ENCODE measurements at places on chromosomes 11 and 22.

DNA sequence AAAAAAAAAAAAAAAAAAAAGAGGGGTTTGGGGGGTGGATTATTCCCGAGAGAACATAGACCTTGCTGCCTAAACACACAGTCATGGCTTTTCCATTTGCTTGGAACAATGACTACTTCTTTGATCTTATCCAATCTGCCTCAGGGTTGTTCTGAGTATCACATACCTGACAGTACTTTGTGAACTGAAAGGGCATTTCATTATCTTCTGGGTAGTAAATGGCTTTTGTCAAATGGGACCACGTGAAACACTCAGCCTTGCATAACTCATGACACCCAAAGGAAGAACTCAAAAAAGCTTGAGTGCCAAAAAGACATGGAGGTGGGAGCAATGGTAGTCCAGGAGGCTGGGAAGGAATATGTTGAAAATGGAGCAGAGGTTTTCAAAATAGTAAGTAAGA lies 123.2 kb upstream of the BID start:
- DNase-seq, result no peak

DNA sequence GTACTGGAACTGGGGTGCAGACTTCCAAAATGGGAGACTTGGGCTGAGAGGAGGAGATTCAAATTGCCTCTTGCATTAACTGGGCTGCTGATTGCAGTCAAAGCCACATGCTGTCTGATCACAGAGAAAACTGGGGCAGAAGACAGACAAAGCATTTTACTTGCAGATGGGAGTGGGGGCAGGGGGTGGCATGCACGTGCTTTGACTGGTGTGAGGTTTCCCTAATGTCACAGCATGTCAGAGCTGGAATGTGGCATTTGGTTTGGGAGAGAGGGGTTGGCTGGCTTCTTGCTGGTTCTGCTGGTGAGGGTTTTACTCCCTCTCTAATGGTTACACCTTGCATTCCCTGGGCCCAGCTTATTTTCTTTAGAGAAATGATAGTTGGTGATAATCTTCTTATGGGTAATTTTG lies 2.9 kb downstream of the TUB start:
- no peak for DNase-seq

GRCh38 chr22:22129387-22129786 lies 115.2 kb upstream of the VPREB1 start:
- no peak for DNase-seq

DNA sequence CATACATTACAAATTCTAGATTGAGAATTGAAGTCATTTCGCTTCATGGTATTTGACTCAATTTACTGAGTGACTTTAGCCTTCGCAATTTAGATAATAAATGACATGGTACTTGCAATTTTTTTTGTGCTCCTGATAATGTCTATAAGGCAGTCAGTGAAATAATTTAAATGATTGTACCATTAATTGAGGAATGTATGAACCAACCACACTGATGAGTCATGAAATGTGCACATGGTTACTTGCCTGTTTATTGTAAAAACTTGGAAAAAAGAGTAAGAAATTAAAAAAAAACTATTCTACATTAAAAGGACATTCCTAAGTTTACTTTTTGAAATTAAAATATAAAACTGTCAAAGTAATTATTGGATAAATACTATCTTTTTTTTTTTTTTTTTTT lies 43.3 kb downstream of the DNAJC24 start:
- no peak for DNase-seq

- DNase-seq, result no peak
These were observed 144.5 kb downstream of the CCDC34 start for GRCh38 chr11:27218421-27219038.

GRCh38 chr22:48688366-48688765 lies 1139.3 kb downstream of the BRD1 start:
- DNase-seq, result no peak

DNA sequence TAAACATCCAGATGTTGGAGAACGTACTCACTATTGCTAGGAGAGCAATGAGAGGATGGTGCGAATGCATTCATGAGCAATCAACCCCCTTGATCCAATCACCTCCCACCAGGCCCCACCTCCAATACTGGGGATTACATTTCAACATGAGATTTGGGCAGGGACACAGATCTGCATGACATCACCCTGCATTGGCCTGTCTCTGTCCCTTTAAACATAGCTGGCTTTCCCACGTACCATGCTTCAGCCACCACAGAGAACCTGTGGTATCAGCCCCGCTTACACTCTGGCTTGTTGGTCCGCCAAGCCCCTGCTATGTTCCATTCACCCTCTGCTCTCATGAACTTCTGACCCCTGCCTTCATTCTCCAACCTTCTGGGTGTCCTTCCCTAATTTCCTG lies 157.5 kb upstream of the E2F8 start:
- DNase-seq, result no peak

- no peak for DNase-seq
These were observed 21.4 kb upstream of the HMOX1 start for GRCh38 chr22:35359380-35360065.

DNA sequence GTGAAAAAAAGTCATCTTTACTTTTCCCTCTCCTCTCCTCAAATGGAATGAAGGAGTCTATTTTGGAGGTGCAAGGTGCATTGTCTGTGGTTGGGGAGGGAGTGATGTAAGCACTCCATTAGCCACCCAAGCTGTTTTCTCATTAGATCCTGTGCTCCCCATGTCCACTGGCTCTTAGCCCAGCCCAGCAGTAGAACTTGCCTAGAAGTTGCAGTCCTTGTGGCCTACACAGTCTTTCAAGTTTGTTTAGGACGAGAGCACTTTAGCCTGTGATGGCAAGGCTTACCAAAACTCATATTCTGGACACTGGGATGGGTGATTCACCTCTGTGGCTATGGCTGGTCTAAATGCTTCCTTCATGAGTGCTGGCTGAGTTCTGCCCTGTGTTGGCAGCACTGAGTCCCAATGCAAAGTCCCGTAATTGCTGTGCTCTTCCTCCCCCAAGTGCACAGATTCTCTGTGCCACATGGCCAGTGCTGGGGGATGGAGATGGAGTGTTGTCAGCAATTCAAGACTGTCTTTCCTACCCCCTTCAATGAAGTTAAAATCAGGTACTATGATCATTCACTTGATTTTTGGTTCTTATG lies 15.8 kb downstream of the SLC22A25 start:
- DNase-seq, result no peak

DNA sequence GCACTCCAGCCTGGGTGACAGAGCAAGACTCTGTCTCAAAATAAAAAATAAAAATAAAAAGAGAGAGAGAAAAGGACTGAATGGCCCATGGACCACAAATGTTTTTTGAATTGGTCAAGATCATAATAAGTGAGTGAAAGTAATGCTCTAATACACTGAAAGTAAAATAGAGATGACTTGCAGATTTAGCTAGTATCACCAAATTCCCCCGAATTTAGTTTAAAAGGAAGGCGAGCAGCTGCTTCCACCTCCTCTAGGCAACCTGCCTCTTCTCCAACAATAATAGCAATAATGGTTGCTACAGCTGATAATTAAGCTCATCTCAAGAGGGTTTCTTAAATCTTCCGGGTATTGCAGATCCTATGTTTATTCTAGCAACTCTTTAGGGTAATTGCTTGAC lies 36.8 kb downstream of the CELF1 start:
- DNase-seq, result no peak

DNA sequence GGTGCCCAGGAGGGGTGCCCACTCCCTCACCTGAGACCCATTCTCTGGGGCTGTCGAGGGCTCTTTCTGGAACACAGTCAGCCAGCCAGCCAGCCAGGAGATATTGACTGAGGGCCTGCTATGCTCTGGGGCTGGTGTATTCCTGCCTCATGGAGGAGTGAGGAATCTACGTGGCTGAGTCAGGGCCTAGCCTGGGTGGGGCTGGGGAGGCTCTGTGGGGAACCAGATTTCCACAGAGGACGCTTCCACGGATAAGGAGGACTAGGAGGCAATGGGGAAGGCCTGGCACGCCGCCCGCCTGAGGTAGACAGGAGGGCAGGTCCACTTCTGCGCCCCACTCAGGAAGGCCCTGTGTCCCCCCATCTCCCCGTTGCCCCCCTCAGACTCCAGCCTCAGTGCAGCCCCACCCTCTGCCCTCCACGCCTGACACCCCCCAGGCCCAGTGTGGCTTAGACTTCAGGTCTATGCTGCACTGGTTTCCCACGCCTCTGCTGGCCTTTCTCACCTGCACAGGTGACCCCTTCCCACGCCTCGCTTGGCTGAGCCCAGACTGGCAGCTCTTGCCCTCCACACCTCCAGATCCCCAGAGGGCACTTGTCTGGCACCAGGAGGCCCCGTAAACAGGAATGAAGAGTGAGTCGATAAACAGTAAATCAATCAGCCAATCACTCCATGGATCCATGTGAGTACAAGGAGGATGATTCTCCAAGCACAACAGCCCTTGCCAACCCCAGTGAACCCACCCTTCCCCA lies 37.5 kb downstream of the MACROD1 start:
- no peak for DNase-seq

- DNase-seq, result peak; percentile 33
These were observed 1.0 kb upstream of the ROBO4 start for GRCh38 chr11:124898711-124899110.

DNA sequence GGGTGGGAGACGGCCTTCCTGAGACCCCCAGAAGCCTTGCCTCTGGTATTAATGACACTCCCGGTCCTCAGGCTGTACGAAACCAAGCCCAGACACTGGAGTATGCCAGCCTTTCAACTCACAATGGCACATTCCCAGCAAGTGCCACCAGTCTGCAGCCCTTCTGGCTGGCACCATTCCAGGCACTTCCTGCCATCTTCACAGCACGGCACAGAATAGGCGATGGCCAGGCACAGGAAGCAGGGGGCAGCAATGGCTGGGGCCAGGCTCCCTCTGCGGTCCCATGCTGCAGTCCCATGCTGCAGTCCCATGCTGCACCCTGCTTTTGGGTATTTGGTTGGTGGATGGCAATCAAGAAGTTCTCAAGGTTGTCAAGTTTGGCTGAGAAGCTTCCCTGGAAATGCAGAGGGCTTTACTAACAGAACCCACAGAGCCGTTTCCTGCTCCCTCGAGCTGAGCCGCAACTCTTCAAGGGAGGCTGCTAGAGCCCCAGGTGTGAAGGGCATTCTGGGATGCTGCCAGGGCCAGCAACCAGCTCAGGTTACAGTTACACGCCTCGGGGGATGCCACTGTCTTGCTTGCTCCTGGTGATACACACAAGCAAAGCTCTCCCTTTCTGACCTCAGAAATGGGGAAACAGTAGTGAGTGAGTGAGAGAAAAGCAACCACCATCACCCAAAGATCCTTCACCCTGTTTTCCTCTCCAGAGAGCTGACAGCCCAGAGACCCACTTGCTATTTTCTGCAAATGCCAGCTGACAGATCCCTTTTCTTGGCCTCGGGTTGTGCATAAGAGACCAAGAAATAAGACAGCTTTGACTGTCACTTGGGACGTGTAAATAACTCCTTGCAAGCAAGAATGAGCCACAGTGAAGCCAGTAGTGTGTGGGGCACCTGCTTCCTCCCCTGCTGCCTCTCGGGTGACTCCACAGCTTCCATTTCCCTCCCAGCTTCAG lies 23.9 kb downstream of the LRFN4 start:
- DNase-seq, result peak; percentile 29

DNA sequence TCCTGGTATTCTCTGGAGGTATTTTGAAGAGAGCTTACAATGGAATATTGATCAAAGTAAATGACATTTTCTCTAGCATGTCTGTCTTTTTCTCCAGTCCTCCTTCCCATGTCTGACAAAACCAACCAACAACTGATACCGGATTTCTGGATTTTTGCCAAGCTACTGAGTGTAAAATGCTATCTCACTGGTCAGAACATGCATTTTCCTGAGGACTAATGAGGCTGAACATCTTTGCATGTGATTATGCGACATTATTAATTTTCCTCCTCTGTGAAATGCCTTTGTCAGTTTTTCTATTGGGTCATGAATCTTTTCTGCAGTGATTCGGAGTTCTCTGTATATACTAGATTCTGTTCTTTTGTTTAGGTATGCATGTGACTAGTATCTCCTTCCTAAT lies 51.4 kb downstream of the CDON start:
- DNase-seq, result no peak

GRCh38 chr11:19605520-19606371 lies 106.9 kb upstream of the NAV2 start:
- peak; percentile 45 for DNase-seq

GRCh38 chr22:20945578-20945934 lies 21.5 kb upstream of the AIFM3 start:
- DNase-seq, result no peak

DNA sequence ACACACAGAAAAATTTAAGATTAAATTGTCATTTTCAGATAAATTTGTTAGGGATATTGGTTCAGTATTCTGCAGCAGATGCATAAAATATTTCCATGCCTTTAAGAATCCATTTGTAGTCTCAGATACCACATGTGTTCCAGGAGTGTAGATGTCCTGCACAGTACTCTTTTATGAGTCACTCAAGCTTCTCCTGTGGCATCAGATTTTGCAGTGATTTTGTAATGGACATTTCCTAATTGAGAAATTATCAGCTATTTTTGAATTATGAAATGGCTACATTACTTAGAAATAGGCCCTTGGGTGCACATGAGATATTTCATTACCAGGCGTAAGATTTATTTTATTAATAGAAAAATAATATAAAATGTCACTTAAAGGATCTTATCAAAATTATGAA lies 18.9 kb downstream of the MMP3 start:
- no peak for DNase-seq

- no peak for DNase-seq
These were observed 117.5 kb upstream of the NNMT start for GRCh38 chr11:114178656-114179055.

DNA sequence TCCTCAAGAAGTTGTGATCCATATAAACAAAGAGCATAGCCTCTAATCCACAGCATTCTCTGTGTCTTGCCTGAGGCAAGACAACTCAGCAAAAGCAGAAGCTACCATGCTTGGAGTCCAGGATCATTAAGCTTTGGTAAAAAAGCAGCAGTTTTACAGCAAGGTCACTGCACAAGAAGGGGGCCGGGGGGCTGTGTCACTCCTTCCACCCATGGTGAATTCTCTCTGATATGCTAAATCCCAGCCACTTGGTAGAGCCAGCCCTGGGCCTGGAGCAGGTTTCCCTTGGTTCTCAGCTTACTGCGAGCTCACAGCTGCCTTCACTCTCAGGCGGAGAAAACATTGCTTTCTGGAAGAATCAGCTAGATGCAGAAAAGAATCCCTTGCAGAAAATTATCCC lies 144.7 kb downstream of the TENM4 start:
- DNase-seq, result no peak

- no peak for DNase-seq
These were observed 364.5 kb downstream of the CTTN start for GRCh38 chr11:70762810-70763209.

GRCh38 chr11:61650781-61651571 lies 29.2 kb upstream of the DAGLA start:
- no peak for DNase-seq

GRCh38 chr22:26756675-26757293 lies 99.4 kb downstream of the MIAT start:
- peak; percentile 54 for DNase-seq

DNA sequence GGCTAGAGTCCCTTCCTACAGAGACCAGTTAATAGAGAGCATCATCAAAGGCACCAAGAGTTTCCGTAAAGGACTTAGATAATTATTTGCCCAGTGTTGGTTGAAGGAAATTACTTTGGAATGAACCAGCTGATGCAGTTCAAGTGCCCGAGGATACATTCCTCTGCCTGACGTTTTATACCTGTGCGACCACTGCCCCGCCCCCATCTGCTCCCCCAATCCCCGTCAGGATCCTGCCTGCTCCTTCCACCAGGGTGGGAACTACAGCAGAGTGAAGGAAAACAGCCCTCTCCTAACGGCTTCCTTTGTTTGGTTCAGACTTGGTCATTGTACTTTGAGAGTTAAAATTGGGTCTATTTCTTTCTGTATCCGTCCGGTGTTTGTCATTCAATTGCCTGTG lies 761.5 kb downstream of the NTM start:
- no peak for DNase-seq

GRCh38 chr11:3201677-3202181 lies 16.9 kb downstream of the MRGPRG start:
- no peak for DNase-seq
